Endothelial cell of umbilical vein (primary cell): ENCODE measurements at places on chromosomes 2 and 18.
A peak's percentile ranks its signal among the peaks of the same experiment; 100 is the strongest.

- no peak for DNase-seq
Measured at GRCh38 chr2:171227066-171227782, 66.5 kb upstream of the TLK1 start.

DNA sequence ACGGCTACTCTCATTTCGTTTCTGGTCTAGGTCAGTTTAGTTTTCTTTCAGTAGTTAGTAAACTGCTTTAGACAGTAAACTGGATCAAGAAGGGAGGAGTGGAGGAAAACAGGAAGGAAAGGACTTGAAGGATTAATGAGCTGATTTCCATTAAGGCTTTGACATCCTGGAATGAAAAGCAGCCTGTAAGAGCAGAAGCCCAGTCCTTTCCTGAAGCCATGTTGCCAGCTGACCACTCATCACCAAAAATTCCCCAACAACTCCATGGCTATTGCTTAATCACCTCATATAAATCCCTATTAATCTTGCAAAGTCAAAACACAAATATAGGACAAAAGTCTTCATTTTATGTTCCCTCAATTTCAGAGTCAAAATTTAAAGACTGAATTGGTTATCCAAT is 113.7 kb upstream of the ZFP36L2 start:
- DNase-seq: peak; percentile 59

- DNase-seq: no peak
Measured at GRCh38 chr2:239326831-239327535, 73.8 kb downstream of the HDAC4 start.

- DNase-seq: no peak
Measured at GRCh38 chr2:130372833-130373807, 17.3 kb downstream of the PTPN18 start.

GRCh38 chr2:529424-529823 is 147.8 kb downstream of the TMEM18 start:
- no peak for DNase-seq

DNA sequence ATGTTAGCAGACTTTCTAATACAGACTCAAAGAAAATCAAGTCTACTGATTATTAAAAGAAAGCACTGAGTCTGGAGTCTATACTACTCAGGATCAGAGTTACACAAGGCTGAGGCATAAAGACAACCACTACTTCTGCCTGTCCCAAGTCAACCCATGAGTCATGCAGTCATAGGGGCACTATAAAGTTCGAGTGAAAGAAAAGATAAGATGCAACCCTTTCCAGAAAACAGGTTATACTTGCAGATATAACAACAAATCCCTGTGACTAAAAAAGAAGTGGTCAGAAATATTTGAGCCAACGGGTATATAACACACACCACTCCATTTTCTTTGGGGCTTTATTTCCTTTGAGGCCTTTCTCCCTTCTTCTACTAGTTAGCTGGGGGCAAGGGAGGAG is 18.6 kb upstream of the SCRN3 start:
- no peak for DNase-seq

- no peak for DNase-seq
Measured at GRCh38 chr2:130850788-130851623, 14.3 kb downstream of the ARHGEF4 start.

GRCh38 chr2:85266146-85267041 is 61.4 kb downstream of the TGOLN2 start:
- peak; percentile 25 for DNase-seq

DNA sequence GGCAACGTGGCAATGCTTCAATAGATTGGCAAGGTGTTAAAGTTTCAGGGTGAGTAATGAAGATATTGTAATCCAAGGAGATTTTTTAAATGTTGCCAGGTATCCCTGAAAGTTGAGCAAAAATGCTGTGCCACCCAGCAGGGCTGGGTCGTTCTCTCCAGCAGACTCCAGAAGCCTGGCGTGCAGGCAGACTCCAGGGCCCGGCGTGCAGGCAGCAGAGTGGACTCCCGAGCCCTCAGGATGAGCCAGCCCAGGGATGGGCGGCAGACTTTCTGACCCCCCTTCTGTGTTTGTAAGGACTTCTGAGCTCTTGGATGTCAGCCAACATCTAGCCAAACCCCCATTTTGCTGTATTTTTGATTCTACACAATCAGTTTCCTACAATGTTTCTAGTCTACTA is 289.1 kb downstream of the ZNF516 start:
- DNase-seq: no peak

GRCh38 chr2:88885679-88886416 is 194.4 kb downstream of the RPIA start:
- DNase-seq: no peak

- no peak for DNase-seq
Measured at GRCh38 chr2:104929663-104930062, 75.7 kb downstream of the POU3F3 start.

- peak; percentile 45 for DNase-seq
Measured at GRCh38 chr2:150610670-150611279, 123.3 kb upstream of the RND3 start.

DNA sequence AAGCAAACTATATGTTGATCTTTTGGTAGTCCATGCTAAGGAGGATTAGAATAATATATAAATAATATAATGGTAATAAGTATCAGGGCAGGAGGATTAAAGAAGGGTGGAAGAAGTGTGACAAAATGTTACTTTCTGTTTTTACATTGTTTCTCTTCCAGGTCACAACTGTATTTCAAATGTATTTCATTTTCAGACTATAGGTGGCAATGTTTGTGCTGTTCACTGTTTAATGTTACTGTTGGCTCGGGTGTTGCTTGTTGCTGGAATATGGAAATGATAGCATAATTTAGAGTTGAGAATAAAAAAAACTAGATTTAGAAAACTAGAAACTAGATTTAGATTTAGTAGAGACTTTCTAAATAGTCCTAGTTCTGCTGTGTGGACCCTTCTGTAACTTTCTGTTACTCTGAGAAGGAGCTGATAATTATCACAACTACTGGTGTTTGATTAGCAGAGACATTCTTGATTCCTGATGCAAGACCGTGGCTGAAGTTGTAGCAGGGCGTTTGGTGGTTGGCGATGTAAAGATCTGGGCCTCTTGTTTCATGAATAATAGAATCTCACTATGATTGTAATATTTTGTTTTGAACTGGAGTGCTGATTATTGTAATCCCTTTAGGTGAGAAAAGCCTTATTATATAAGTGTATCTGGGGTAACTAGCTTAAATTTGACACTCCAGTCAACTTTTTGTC is 7.9 kb downstream of the NEDD4L start:
- peak; percentile 55 for DNase-seq

DNA sequence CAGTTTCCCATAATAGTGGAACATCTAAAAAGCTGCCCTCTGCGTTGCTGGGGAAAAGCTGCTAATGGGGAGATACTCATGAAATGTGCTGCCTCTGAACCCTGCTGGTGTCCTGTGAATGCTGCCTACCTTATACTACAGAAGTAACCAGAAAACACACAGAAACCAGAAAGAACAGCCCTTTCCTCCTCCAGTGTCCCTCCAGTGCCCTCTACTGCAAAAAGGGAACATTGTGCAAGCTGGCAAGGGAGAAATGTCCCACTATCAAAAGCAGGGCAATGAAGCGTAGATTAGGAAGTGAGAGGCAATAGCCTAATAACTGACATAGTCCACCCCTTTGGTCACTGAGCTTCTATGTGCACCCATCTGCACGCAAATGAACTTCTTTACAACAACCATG is 162.7 kb upstream of the ETAA1 start:
- DNase-seq: peak; percentile 26

- no peak for DNase-seq
Measured at GRCh38 chr18:54736981-54737380, 91.3 kb upstream of the RAB27B start.

- peak; percentile 9 for DNase-seq
Measured at GRCh38 chr2:85709401-85709811, 15.2 kb downstream of the GNLY start.

DNA sequence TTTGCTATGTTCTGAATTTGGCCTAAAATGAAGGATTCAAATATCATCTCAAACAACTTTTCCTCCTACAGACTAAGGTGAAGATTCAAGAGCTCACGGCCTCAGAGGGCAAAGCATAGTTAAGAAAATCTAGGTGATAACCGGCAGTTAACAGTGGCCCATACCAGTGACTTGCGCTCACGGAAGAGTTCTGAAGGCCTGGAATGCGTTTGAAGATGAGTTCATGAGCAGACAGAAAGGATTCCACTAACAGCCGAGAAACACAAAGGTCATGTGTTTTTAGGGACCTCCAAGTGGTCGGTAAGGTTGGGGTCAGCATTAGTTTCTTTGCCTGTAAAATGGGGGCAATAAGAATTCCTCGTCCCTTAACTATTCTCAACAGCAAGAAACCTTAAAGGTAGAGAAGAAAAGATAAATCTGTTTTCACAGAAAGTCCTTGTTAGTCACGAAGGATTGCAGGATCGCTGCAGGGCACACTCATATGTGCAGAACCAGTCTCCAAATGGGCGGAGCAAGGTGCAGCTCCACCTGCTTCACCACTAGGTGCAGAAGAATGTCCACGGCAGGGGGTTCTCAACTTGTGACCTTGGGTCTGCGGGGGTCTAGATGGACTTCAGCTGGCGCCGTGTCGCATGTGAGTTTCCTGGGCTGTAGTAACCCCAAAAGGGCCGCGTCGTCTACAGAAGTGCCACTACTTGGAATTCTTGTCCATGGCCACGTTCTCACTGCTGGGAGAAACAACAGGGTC is 708 bp upstream of the RPIA start:
- DNase-seq: no peak

DNA sequence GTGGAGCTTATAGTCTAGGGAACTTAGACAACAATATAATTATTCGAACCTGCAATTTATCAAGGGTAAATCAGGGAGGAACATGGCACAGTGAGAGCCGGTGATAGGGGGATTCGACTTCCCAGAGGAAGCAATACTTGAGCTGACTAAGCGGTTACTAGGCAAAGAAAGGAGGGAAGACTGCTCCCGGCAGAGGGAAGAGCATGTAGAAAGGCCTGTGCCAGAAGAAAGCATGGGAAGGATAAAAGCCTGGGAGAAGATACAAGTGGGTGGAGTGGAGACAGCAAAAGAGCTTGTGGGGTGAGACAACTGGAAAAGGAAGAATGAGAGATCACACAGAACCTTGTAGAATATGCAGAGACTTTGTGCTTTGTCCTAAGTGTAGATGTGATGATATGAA is 93.3 kb downstream of the MARCHF4 start:
- DNase-seq: peak; percentile 12

- peak; percentile 41 for DNase-seq
Measured at GRCh38 chr2:44171018-44171417, 2.3 kb downstream of the PPM1B start.

- no peak for DNase-seq
Measured at GRCh38 chr2:46493241-46493970, 14.0 kb downstream of the TMEM247 start.

DNA sequence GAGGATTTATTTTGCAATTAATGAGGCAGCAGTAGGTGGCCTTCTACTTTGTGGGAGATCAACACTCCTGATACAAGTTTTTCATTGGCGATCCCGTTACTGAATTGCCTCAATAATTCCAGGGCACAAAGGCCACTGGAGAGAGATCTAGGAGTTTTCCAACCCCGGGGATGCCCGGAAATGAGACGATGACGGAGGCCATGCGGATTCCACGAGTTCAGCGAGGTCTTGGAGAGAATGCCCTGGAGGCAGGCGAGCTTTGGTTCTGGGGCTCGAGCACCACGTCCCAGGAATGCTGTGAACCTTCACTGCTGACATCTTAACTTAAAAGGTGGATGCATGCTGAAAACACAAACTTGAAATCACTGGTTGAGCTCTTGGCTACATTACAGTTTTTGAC is 74.2 kb downstream of the LDLRAD4 start:
- DNase-seq: no peak

GRCh38 chr2:161273038-161273760 is 35.0 kb upstream of the PSMD14 start:
- DNase-seq: peak; percentile 72

DNA sequence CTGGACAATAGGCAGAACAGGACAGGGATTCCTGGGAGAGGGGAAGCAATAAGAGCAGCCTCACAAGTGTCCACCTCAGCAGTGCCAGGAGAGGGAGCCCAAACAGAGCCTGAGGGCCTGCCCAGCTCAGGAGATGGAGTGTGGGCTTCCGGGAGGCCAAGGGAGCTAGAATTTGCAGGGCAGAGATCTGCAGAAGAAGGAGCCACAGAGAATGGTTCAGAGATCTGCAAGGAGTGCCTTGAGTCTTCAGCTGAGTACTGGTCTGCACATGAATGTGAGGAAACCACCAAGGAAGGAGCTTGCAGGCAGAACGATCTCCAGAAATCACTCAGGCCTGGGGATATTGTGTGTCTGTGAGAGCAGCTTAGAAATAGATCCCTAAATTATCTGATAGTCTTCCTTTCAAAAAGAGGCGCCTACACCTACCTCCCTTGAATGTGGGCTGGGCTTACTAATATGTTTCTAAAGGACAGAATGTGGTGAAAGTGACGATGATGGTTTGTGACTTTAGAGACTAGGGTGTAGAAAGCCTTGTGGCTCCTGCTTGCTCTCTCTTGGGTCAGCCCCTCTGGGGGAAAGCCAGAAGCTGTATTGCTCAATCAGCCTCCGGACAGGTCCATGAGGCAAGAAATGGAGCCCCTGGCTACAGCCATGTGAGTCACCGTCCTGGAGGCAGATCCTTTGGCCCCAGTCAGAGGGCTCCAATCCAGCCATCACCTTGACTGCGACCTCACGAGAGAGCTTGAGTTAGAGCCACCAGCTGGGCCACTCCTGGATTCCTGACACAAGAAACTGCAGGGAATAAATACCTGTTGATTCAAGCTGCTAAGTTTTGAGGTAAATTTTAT is 7.6 kb upstream of the LPIN1 start:
- peak; percentile 52 for DNase-seq

GRCh38 chr2:156518138-156518537 is 82.0 kb downstream of the GPD2 start:
- DNase-seq: no peak

DNA sequence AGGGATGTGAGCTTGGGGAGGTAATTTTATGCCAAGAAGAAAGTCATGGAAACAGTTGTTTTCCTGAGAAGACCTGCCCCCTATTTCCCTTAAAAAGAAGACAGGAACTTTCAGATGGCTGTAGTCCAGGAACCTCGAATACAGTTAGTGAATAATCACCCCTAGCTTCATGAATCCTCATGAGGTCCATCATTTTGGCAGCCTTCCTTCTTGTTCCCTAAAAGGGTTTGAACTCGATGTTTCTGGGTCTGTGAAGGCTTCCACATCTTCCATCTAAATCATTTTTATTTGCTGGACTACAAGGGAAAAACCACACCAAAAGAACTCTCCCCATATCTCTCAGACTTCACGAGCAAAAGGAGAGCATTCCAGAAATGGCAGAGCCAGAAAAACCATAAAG is 290.8 kb downstream of the SLC4A3 start:
- no peak for DNase-seq

DNA sequence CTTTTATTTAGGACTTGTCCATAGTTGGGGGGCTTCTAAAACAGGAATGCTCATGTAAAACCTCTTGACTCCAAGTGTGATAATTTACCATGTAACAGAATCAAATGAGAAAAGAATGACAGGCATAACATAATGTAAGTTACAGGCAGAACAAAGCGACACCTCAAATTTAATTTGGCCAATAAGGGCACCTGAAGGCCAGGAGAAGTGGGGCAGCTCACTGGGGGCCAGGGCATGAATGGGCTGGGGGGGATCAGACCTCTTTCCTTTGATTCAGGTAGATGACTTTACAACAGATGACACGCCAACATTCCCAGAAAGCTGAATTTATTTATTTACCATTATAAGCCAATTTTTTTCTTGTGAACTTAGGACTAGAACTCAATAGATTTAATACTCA is 14.5 kb downstream of the MOCOS start:
- no peak for DNase-seq

GRCh38 chr2:48548840-48549239 is 18.9 kb downstream of the STON1 start:
- no peak for DNase-seq

GRCh38 chr2:240326246-240326645 is 109.2 kb upstream of the GPC1 start:
- no peak for DNase-seq

- DNase-seq: no peak
Measured at GRCh38 chr2:177669625-177670330, 277.2 kb downstream of the AGPS start.
